Anterior cingulate cortex (tissue), 58 donors: ENCODE measurements at places on chromosomes 1 and 21.

- no peak for DNase-seq
Measured at GRCh38 chr1:209988706-209989105, 50.7 kb downstream of the SYT14 start.

DNA sequence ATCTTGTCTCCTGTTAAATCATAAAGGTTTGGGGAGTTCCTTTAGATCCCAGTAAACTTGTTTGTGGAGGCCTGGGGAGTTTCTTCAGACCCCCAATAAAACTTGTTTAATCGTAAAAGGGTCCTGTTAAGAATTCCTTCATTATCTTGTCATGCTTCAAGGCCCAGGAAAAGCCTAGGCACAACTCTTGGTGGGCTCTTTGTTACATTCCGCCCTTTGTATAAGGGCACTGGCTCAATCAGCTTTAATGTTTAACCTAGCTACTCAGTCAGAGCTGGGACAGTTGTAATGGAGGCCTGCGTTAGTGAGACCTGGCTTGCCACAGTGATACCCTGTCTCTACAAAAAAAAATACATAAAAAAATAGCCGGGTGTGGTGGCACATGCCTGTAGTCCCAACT lies 77.2 kb downstream of the MPZL1 start:
- no peak for DNase-seq

- DNase-seq: no peak
Measured at GRCh38 chr21:32578107-32578691, 7.1 kb downstream of the TCP10L start.

GRCh38 chr1:209704584-209704983 lies at the start of gene HSD11B1:
Gene HSD11B1, plus strand, starts transcription at chr1:209704846. Its CDS starts 97 bp downstream, at chr1:209704943.
- peak; percentile 50 for DNase-seq

DNA sequence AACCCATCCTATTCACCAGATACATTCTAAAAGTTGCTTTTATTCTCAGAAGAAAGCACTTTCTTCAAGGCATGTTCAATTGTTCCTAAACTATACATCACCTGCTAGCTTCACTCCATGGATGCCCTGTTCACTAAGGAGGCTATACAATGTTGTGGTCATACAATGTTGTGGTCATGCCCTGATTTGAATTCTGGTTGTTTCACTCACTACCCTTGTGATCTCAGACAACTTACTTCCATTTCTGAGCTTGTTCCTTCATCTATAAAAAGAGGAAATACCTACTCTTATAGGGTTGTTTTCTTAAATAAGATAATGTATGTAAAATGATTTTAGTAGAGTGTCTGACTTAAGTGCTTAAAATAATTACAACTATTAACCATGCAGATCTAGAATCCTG lies 19.7 kb downstream of the EDEM3 start:
- DNase-seq: no peak

DNA sequence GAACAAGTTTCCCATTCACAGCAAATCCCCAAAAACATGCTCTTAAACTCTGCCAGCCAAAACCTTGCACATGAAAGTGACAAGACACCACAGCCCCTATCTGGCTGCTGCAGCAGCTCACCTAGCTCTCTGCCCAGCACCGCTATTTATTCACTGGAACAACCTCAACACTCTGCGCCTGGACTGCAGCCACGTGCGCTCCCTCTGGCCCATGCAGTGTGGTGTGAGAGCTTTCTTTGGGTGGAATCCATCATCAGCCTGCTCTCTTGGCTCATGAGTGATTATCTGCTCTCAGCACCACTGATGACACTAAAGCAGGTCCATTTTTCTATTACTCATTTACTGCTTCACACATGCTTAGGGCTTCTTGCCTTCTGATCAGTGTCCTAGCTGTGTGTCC lies 11.4 kb downstream of the KCNJ6 start:
- no peak for DNase-seq

DNA sequence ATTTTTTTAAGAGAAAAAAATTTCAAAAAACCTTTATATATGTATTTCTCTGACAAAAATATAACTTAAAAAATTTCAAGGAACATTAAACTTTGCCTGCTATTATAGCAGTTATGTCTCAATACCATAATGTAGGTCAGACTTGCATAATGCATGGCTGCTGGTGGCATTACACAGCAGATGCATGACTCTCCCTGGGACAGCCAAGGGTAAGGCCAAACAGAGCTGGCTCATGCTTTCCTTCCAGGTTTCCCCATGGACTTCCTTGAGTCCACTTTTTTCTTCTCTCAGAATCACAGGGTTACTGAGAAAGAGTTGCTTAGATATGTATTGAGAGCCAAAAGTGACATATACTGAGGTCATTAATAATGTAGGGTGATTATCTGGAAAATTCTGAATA lies 43.7 kb downstream of the RHOU start:
- DNase-seq: no peak

- no peak for DNase-seq
Measured at GRCh38 chr1:244863491-244864252, 671 bp downstream of the HNRNPU start.

- no peak for DNase-seq
Measured at GRCh38 chr1:208090388-208091301, 153.5 kb downstream of the PLXNA2 start.

DNA sequence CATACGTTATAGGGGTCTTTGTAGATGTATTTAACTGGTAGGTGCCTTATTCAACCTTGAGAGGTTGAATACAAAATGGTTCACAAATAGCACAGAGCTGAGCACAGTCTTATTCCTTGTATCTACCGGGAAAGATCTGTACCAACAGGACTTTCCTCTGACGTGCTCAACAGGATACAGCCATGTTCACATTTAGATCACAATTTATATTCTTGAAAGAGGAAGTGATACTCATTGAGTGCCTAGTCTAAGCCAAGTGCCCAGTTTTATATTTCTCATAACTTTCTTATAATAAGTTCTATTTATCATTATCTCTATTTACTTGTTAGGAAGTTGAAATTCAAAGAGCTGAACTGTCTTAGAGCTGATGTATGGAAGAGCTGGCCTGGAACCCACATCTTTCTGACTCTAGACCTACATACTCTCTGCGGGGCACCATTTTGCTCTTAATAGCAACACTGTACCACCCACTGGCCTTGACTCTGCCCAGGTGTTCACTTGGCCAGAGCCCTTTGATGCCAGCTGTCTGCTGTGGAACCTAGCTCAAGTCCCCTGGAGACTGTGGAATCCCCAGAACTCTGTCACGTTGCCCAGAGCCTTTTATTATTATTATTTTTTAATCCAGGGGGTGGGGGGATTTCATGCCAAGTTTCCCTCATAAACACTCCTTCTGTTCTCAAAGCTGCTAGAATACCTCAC lies 156.2 kb downstream of the TPR start:
- no peak for DNase-seq

GRCh38 chr1:2541619-2542245 lies 11.7 kb upstream of the HES5 start:
- DNase-seq: no peak

DNA sequence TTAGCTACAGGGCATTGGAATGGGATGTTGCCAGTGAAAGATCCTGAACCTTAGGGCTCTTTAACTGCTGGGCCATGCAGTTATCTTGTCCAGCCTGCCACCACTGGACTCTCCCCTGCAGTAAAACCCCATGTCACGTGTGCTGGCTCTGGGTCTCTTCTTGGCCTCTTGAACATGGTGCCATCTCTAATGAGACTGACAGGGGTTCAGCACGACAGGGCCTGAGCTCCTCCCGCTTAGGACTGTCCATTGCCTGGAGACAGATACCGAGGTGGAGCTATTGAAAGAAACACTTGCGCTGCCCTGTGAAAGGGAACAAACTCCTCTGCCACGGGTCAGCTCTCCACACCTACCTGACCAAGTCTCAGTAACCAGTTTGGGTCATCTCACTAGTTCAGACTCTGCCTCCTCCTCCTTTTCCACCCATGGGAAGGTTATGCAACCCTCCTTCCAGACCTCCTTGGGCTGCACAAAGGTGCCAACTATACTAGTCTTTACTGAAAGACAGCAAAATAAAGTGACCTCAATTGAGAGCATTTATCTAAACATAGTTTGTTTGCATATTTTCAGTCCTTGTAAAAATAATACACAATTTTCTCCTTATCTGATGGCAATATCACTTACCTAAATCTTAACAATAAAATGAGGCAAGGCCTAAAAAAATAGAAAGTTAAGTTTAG lies 66.0 kb downstream of the GNG12 start:
- no peak for DNase-seq

DNA sequence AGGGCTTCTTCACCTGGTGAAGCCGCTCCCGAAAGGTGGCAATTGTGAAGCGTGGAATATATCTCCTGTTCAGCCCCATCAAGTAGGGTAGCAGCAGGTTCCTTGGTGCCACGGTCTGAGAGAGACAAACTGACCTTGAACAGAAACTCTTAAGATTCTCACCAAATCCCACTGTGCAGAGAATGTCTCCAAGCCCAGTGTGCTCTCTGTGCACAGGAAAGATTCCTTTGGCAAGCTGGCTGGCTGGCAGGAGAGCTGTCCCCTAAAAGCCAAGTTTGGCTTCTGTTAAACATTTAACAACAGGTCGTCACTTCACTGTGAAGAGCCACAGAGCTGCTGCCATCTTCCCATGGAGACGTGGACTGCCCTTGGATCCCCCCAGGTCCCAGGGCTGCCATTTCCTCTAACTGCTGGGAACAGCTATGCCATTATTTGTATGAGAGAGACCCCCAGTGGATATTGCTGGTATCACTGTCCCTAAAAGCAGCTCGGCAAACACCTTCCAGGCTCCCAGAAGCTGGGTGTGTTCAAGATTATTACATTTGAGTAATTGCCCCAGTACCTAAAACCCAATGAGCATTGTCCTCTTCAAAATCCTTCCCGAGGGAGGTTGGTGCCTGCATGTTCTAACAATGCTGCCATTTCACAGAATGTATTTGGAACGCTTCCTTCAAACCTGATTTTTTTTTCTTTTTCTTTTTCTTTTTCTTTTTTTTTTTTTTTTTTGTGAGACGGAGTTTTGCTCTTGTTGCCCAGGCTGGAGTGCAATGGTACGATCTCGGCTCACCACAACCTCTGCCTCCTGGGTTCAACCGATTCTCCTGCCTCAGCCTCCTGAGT lies 71.8 kb downstream of the CD58 start:
- DNase-seq: peak; percentile 32

DNA sequence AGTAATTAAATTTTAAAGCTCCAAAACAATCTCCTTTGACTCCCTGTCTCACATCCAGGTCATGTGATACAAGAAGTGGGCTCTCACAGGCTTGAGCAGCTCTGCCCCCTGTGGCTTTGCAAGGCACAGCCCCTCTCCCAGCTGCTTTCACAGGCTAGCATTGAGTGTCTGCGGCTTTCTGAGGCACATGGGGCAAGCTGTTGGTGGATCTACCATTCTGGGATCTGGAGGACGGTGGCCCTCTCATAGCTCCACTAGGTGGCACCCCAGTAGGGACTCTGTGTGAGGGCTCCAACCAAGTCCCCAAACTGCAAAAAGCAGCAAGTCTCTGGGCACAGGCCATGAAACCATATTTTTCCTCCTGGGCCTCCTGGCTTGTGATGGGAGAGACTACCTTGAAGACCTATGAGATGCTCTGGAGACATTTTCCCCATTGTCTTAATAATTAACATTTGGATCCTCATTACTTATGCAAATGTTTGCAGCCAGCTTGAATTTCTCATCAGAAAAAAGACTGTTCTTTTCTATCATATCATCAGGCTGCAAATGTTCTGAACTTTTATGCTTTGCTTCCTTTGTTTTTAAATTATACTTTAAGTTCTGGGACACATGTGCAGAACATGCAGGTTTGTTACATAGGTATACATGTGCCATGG lies 554.1 kb upstream of the OLFM3 start:
- DNase-seq: no peak

DNA sequence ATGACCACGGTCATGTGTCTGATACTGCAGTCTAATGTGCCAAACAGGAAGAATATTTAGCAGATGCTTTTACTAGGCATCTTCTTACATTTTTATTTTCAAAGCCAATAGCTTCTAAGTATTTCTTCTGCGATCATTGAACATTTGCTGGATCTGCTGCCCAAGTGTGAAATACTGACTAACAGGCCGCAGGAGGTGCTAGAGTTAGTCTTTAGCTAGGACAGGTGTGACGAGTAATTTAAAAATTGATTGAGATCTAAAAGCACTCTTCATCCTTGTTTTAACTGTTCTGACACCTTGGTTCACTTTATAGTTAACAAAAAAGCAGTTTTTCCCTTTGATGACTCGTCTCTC lies 748 bp upstream of the FAM78B start:
- no peak for DNase-seq

DNA sequence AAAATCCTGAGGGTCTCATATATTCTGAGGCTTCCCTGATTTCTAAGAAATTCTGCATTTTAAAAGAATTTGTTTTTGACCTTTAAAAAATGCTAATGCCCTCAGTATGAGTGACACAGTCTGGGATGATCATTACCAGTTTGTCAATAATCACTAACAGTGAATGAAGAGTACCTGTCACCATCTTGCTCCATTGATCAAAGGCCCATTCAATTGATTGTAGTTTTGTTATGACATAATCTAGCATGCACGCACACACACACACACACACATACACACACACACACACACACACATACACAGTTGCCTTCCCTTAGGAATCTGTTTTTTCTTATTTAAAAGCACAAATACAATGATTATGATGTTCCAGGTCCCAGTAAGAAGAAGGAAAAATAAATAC lies 250.4 kb downstream of the NFIA start:
- no peak for DNase-seq

- DNase-seq: no peak
Measured at GRCh38 chr1:184379111-184379752, 7.6 kb upstream of the C1orf21 start.

DNA sequence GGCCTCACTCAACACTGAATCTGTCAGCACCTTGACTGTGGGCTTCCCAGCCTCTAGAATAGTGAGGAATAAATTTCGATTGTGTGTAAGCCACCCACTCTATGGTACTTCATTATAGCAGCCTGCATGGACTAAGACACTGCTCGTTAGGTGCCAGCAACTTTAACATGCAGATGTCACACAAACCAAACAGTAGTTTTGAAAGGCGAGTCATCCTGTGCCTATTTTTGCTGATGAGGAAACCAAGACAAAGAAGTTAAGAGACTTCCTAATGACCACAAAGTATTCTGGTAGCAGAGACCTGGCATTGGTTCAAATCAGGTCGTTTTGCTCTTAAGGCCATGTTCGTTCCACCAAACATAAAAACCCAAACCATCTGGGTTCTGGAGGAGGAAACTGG lies 42.9 kb downstream of the BATF3 start:
- DNase-seq: no peak

- DNase-seq: no peak
Measured at GRCh38 chr1:161225178-161225533, 704 bp upstream of the TOMM40L start.

- no peak for DNase-seq
Measured at GRCh38 chr1:180912211-180912800, 391 bp upstream of the KIAA1614 start.

DNA sequence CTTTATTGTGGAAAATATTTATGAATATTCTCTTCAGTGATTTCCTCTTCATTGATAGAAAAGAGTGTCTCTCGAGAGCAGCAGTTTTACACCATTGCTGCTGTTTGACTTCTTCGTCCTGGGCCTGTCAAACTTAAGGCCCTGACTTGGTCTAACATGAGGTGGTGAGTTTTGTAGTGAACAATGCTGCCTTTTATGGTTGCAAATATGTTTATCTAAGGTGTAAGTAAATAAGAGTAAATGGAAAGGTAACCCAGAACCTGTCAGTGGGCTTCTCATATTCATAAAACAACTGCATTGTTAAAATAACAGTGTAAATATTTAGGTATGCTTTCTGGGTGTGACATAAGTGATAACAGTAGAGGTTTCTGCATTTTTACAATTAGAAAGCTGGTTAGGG lies 62.8 kb upstream of the SCCPDH start:
- DNase-seq: no peak

- DNase-seq: no peak
Measured at GRCh38 chr1:83583351-83584014, 415.4 kb downstream of the TTLL7 start.

GRCh38 chr1:230864441-230864840 lies 3.9 kb downstream of the C1orf198 start:
- DNase-seq: peak; percentile 58
